PC-9 (cell line): ENCODE measurements at places on chromosomes 16 and 17.

DNA sequence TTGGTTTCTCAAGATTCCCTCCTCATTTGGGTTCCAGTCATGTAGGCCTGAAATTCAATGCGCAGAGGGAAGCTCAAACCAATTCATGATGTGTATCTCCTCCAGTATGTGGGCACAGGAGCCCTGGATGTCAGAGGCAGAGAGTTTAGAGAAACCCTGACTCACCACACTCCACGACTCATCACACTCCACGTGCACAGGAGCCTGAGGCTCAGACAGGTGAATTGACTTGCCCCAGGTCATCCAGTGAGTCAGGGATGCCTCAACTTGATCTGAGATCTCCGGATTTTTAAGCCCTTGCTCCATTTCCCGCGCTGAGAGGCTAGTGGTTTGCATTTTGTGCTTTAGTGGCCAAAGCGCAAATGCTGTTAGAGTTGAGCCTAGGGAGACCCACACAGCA, 183.9 kb downstream of the HAPSTR1 start:
- DNase-seq: no peak

- DNase-seq: no peak
These were observed 165.0 kb upstream of the ELAC2 start for GRCh38 chr17:13182854-13183253.

- no peak for DNase-seq
These were observed 163.0 kb downstream of the PRKCB start for GRCh38 chr16:23998771-23999170.

GRCh38 chr16:627454-628239, 3.1 kb upstream of the WFIKKN1 start:
- peak; percentile 89 for DNase-seq

GRCh38 chr17:31492880-31493655, 101.6 kb downstream of the RAB11FIP4 start:
- no peak for DNase-seq

GRCh38 chr16:23835390-23836077, at the start of gene PRKCB:
PRKCB (plus strand) TSS chr16:23835983.
- DNase-seq: no peak

DNA sequence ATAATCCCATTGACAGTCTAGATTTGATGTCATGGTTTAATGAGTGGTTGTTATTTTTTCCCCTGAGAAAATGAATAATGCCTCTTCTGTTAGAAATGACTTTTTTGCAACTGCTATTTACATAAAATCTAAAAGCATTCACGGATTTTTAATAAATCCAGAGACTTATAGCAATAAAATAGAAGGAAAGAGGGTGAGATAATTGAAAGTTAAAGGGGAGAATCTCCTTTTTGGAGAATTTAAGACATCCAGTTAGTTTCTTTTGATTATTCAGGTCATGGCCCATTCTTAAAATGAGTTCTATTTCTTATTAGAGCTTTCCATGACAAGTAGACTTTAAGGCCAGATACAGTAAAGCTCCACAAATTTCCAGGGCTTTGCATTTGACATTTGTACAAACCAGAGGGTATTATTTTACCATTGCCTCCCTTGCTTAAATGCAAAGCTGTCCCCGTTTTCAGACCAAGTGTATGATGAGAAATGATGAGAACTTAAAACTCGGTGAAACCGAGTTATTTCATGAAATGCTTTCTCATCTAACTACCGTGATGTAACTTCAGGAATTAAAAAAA, 789.0 kb upstream of the SOX9 start:
- no peak for DNase-seq

- DNase-seq: no peak
These were observed 24.0 kb upstream of the ALKBH5 start for GRCh38 chr17:18159551-18160120.

DNA sequence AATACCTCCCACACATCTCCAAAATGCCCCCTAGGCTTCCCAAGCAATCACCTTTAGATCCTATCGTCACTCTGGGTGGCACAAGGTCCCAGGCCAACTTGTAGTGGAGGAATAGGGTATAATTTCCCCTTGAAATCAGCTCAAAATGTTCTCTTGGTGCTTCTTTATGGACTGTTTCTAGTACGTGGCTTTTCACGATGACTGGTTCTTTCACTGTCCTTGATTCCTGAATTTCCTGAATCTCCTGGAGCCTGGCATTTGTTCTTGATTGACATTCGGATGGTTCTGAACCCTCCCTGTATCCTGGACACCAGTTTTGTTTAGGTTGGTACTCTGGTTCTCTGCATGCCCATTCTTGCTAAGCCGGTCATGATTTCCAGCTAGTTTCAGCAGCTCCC, 6.9 kb upstream of the VPS53 start:
- DNase-seq: no peak

DNA sequence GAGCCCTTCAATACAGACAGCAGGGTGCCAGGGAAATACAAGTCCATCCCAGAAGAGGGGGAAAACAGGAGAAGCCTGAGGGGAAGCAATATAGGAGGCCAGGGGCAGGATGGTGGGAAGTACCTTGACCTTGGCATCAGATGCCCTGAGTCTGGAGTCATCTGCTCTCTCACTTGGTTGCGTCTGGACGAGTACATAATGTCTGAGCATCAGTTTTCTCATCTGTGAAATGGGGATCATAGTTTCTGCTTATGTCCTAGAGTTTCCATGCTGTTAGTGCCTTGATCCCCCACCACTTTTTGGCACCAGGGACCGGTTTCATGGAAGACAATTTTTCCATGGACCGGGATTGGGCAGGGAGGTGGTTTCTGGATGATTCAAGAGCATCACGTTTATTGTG, 2.3 kb downstream of the STAT5A start:
- no peak for DNase-seq

GRCh38 chr17:66605541-66605940, 229.4 kb upstream of the CACNG5 start:
- DNase-seq: no peak

- no peak for DNase-seq
These were observed 4.4 kb downstream of the CYBA start for GRCh38 chr16:88646345-88647034.

- no peak for DNase-seq
These were observed 1.9 kb upstream of the CHST5 start for GRCh38 chr16:75537776-75538175.

DNA sequence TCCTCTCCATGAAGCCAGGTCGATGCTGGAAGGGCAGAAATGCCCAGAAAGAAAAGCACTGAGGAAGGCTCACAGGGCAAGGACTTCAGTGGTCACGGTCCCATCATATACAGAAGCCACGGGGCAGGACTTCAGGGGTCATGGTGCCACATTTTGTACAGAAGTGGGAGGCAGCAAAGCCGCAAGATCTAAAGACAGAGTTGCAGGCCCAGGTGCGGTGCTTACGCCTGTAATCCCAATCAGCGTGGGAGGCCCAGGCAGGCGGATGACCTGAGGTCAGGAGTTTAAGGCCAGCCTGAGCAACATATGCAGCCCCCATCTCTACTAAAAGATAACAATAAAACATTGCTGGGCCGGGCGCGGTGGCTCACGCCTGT, 96.0 kb downstream of the NXN start:
- no peak for DNase-seq

- DNase-seq: no peak
These were observed 29.2 kb upstream of the WFIKKN2 start for GRCh38 chr17:50806141-50806643.

- DNase-seq: no peak
These were observed 3.0 kb upstream of the CCL1 start for GRCh38 chr17:34366010-34366409.

- DNase-seq: no peak
These were observed 942 bp downstream of the KRT23 start for GRCh38 chr17:40936437-40936971.

DNA sequence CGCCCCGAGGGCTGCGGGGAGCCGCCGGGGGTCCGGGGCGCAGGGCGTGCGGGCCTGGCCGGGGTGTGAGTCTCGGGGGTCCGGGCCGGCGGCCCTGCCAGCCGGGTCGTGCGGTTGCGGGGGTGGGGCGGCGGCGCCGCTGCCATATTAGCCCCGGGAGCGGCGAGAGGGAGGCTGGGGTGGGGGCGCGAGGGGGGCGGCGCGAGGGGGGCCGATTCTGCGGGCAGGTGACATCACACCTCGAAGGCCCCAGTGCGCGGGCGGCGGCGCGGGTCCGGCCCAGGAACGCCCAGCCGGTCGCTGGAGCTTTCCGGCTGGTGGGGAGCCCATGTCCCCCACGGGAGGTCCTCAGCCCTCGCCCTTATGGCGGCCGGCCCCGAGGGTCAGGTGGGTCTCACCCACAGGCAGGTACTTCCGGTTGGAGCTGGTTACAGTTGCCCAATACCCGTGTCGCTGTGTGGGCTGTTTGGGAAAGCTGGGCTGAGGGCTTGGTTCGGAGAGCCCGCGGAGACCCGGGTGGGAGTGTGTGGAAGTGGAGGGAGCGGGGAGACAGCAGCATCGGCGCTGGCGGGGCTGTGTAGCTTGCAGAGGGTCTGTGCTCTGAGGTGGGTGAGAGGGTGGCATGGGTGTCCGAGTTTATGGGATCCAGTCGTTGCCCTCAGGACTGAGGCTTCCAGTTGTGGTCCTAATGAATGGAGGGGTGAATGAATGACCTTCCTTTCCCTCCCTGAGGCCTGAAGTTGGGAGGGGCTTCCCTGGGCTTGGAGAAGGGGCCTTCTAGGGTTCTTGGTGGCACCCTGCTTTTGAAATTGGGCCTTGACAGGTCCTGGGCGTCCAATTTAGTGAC, 804 bp downstream of the ATP6V0C start:
- no peak for DNase-seq

GRCh38 chr16:81478876-81479511, 34.4 kb downstream of the CMIP start:
- DNase-seq: no peak

DNA sequence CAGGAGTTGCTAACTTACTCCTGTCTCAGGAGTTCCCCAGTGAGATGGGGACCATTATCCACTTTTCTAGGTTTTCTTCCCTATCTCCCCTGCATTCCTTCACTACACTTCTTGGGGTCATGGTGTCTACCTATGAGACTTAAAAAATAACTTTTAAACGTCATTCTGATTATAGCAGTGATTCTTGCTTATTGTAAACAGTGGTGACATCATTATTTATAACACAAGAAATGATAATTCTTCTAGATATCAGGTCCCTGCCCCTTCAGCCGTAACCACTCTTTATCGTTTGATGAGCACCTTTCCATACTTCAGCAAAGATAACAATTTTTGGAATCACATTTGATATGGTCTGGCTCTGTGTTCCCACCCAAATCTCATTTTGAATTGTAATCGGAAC, 27.2 kb upstream of the IRX3 start:
- no peak for DNase-seq

DNA sequence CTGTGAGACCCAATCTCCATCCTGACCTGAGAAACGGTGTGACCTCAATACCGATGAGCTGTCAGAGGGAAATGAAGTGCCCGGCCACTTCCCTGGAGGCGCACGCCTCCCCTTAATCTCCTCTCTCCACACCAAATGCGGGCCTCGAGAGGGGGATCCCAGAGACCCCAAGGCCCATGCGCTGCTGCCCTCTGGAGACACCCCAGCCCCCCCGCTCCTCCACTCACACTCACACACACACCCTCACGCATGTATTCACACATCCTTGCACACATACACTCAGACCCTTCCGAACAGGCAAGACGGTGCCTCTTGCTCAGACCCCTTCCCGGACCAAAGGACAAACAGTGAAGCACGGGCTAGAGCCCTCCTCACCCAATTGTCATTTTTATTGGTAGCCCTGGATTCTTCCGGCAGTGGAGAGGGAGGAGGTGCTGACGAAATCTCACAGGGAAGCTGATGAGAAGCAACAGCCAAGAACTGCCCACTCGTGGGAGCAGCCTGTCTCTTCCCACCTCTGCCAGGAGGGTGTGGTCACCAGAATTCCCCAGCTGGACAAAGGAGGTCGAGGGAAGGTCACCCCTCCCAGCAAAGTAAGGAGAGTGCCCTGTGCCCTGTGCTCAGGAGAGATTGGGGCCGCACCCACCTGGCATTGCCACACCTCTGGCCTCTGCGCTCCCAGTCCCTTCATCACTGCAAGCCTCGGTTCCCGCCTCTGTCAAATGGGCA, 136.0 kb upstream of the TNRC6C start:
- DNase-seq: no peak

DNA sequence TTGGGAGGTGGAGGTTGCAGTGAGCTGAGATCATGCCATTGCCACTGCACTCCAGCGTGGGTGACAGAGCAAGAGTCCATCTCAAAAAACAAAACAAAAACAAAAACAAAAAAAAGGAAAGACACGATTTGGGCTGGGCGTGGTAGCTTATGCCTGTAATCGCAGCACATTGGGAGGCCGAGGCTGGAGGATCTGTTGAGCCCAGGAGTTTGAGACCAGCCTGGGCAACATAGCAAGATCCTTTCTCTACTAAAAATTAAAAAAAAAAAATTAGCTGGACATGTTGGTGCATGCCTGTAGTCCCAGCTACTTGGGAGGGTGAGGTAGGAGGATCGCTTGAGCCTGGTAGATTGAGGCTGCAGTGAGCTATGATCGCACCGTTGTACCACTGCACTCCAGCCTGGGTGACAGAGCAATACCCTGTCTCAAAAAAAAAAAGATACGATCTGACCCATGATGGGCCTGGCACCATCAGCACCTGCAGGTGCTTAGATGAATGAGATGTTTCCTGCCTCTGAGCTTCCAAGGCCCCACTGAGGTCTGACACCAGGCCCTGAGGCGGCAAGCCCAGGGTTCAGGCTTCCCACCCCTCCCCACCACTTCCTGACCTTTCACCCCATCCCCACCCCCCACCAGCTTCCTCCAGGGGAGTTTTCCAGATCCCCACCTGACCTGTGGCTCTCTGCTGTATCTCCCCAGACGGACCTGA, 21.7 kb downstream of the ATP2A1 start:
- DNase-seq: no peak

DNA sequence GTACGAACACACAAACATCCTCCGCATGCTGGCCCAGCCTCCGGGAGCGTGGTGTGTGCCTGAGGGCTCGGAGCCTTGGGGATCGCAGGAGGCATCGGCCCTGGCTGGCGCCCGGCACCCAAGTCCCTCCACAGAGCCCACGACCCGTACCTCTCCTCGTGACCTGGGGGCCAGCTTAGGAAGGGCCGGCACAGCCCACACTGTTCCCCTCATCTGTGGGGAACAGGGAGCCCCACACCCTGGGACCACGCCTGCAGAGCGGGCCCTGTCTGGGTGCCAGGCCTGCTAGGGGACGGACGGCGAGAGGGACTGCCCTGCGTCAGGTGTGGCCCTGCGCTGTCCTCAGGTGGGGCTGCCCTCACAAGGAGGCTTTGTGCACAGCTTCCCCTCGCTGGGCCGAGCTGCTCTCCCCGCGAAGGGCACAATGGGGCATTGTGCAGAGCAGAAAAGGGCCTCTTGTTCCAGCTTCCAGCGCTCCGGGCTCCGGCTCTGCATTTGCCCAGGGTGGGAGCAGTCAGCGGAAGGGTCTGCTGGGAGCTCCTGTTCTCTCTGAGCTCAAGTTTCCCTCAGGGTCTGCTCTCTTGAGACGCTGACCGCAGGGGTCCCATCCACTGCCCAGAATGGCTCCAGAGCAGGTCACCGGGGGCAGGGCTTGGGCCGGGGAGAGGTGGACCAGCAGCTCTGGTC, 1.7 kb upstream of the LMF1 start:
- DNase-seq: no peak
